SHP77 treated with DMSO at 0.1 percent for 48 hours (cell line): ENCODE measurements at places on chromosomes 16 and 17.
A peak's percentile ranks its signal among the peaks of the same experiment; 100 is the strongest.

GRCh38 chr16:11356573-11357331 is 11.5 kb downstream of the RMI2 start:
- peak; percentile 37 for DNase-seq

DNA sequence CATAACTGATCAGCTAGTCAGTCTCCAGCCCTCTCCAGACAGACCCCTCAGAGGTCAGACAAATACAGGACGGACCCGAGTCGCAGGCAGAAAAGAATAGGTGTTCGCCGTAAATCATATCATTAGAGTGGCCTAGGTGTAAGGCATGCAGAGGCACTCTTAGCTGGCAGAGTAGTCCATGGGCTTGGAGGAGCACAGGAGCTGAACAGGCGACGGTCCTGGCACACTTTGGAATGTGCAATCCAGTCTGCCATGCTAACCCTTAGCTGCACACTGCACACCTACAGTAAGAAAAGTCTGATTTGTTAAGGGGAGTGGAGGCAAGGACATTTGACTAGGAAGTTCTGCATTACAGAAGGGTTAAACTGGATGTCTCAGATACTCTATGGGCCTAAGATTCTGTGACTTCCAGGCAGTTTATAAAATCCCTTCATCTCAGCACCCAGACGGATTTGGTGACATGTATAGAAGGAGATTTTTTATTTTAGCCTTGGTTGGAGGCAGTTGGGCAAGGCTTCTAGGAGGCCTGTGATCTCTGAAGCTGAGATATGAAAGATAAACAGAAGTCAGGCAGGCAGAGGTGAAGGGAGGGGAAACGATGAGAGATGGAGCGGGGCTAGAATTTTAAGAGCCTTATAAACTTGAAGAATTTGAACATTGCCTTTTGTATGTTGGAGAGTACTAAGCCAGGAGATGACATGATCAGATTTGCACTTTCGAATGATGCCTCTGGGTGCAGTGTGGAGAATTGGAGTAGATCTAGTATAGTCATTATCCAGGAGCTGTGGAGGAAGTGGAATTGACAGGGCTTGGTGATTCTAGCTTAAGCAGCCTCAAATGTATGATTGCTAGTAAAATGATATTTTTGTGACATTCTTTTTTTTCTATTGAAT is 34.6 kb upstream of the SLC5A11 start:
- no peak for DNase-seq

- DNase-seq, result no peak
These were observed 18.0 kb downstream of the HS3ST3B1 start for GRCh38 chr17:14318918-14319205.

DNA sequence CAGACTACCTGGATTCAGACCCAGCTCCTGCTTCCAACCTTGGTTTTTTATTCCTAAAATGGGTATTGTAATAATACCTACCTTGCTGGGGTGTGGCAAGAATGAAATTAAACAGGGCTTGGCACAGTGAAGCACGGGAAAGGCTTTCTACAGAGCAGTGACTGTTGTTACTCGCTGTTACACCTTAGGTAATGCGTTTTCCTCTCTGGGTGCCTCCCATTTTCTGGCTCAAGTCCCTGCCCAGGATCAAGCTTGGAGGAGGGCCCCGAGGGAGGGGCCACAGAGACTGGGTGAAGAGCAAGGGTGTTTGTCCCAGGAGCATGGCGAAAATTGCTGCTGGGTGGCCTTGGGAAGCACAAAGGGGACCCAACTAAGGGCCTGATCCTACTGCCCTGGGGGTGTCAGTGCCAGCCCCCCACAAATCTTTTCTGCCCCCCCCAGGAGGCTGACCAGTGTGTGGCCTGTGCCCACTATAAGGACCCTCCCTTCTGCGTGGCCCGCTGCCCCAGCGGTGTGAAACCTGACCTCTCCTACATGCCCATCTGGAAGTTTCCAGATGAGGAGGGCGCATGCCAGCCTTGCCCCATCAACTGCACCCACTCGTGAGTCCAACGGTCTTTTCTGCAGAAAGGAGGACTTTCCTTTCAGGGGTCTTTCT is 13.3 kb downstream of the MIEN1 start:
- DNase-seq, result no peak

- no peak for DNase-seq
These were observed 23.4 kb downstream of the NMRAL1 start for GRCh38 chr16:4450931-4451519.

DNA sequence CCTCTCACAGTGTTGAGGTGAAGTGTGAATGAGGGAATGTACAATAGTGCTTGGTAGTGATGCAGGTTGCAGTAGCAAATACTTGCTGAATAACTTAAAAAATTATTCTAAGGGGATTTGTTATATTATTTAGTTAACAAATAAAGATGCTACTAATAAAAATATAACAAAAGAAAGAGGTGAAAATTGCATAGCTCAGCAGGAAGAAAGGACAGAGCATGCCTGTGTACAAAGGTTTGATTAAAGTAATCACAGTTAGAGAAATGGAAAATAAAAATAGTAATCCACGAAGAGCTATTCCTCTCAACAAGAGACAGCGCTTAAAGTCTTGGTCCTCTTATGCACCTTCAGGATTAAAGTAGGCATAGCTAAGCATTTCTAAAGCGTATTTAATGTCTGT is 11.0 kb downstream of the GOT2 start:
- DNase-seq, result no peak

GRCh38 chr16:46691726-46692125 is 2.3 kb downstream of the ORC6 start:
- no peak for DNase-seq

GRCh38 chr17:19270704-19271611 is 33.8 kb downstream of the EPN2 start:
- peak; percentile 34 for DNase-seq

DNA sequence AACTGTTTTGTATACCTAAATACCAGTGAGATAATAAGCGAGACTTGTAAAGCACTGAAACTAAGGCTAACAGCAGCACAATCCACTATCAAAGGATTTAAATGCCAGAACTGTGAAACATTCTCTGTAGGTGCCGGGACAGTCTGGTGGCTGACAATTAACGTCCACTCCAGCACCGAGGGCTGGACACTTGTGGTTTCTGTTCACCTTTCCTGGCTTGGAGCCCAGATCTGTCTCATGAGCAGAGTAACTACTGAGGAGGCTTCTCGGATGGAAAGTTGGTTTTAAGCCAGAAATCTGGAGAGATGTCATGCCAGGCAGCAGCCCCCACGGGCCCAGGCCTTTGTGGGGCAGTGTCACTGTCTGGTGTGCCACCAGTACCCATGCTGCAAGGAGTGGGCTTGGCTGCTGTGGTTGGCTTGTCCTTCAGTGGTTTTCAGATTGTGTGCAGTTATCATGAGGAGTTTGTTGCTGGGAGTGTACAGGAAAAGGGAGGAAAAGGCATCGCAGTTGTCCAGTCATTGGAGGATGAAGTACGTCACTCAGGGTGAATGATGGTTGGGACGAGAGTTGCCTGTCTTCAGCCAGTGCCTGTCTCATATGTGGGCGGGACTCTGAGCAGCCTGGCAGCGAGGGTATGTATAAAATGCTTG is 35.5 kb downstream of the UBN1 start:
- DNase-seq, result peak; percentile 32

DNA sequence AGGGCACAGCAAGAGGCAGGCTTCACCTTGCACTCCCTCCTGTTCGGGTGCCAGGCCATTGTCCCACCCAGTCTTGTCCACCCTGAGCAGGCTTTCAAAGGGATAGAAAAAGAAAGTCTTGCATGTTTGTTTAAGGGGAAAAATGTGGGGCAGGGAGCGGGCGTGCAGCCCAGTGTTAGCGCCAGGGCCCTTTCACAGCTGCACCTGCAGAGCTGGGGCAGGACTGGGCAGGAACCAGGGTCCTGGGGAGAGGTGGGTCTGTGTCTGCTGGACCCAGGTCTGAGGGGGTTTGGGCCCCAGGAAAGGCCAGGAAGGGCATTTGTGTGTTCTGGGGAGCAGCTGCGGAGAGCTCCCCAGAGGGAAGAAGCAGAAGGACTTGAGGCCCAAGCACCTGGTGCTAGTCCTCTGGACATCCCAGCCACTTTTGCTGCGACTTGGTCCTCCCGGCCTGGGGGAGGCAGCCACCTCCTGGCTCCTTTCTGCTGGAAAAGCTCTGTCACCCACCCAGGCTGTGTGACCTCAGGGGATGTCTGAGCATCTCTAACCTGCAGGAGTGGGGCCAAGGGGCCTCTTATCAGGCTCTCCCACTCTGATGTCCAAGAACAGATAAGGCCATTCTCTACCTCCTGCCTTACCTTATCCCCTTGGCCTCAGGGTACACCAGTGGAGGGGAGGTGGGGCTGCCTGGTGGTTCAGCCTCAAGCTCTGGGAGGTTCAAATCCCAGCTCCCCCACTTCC is 44.7 kb downstream of the PSME3IP1 start:
- DNase-seq, result no peak

DNA sequence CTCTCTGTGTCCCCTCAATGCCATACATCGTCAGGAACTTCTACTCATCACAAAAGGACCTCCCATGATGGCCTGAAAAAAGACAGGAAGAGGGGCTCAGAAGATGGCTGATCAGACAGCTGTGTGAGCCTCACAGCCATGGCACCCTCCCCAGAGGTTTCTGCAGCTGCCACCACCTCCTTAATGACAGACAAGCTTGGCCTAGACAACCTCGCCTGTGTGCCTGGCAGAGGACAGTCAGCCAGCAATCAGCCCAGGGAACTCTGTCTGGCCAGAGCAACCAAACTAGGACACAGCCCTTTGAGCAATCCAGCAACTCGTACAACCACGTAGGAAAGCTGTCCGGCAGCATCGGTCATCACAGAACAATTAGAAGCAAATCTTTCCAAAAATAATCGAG is 54.2 kb upstream of the MED9 start:
- DNase-seq, result no peak

DNA sequence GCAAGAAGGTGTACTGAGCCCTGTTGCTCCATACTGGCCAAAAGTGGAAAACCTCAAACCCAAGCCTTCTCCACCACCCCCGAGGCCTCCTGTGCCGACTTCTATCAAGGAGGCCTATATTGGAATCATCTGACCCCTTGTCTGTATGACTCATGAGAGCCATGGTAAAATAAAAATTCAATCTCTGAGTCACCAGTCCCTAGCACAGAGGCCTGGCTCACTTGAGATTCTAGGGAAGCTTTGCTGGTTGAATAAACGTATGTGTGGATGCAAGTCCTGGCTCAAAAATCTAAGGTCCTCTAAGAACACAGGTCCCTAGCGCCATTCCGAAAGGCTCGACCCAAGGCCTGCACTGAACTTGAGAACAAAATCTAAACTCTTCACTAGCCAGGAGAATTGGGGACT is 15.0 kb downstream of the NSMCE1 start:
- DNase-seq, result no peak

DNA sequence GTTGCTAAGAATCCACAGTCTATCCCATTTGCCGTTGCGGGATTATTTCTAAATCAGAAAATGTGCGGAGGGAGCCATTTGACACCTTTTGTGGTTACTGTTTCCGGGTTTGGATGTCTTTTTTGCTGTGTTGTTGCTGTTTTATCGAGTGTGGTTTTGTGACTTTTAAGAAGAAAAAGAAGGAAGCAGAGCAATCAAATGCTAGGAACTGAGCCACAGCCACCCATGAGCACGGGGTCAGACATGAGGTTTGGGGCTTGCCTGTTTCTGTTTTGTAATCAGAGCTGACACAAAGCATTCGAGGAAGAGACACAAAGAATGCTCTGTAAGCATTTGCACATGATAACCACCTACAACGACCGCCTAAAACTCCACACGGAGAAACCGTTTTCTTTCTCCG is 53.1 kb upstream of the CHMP6 start:
- no peak for DNase-seq

DNA sequence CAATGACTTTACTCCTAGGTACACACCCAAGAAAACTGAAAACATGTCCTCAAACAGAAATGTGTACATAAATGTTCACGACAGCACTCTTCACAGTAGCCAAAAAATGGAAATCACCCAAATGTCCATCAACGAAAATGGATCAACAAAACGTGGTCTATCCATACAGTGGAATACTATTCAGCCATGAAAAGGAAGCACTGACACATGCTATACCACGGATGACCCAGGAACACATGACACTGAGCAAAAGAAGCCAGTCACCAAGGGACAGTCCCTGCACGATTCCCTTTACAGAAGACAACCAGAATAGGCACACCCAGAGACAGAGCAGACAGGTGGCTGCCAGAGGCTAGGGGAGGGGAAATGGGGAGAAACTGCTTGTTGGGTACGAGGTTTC is 11.3 kb downstream of the ZNF500 start:
- no peak for DNase-seq

DNA sequence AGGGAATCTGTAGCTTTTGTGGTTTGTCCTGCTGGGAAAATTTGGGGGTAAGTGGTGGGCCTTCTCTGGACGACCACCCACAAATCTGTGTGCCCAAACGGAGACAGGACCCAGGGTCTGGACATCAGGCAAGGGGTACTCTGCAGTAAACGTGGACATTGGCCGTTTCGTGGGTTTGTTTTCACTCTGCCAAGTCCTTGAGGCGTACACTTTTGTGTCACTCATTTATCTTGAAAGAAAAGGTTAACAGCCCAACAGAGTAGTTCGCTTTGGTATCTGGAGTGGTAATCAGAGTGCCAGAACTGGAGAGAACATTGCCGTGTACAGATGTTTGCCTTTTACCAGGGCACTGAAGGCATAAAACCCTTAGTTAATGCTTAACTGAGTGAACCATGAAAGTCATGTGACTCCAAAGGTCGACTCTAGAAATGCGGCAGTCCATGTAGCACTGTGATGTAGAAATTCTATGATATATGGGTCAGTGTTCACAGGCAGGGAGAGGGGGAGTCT is 15.4 kb downstream of the NAA60 start:
- no peak for DNase-seq

DNA sequence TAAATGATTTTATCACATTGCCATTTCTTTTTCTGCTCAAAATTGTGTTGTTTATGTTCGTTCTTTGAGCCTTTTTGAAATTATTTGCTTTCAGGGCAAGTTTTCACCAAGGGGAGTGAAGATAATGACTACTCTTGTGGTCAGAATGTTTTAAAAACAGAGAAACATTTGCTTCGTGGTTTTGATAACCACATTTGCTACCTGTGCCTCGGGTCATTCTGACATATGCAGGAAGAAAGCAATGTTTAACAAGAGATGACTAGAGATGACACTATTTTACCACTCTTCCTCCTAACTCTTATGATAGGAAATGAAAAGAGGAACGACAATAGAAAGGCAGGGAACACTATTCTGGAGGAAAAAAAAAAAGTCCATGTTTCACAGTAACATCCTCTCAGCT is 1496.5 kb upstream of the GOT2 start:
- no peak for DNase-seq

DNA sequence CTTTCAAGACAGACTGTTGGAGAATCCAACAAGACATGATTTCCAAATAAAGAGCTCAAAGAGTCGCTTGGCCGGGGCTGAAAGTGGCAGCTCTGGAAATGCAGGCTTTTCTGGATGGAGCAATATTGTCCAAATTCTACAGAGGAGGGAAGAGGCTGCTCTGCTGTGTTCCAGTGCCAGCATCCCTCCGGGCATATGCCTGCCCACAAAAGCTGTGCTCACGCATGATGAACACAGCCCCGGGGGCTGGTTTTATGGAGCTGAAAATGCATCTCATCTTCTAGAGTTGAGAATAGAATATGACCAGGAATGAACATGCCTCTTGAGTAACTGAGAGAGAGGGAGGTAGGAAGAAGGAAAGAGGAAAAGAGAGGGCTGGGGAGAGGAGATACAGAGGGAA is 74.7 kb upstream of the TOX3 start:
- DNase-seq, result no peak
